ENCODE measurements at places on chromosomes 2 and 18. TPM values are rescaled to one million over a fixed set of nuclear protein-coding genes. Genes with fewer than 3 reads are reported as not detected.

Gene OR6B2
- not detected for polyA plus RNA-seq

Gene ING5
- 5.1 TPM for polyA plus RNA-seq

Gene GPR155
- 25.8 TPM for polyA plus RNA-seq

Gene IL1RL1
- polyA plus RNA-seq, result not detected

Gene HOXD11
- not detected for polyA plus RNA-seq

Gene TLX2
- polyA plus RNA-seq, result not detected

Gene ELOA2
- polyA plus RNA-seq, result not detected

Gene INHA
- 0.60 TPM for polyA plus RNA-seq

Gene FOXI3
- polyA plus RNA-seq, result not detected

Gene LYG1
- polyA plus RNA-seq, result not detected

All from Purkinje cell (primary cell).